ENCODE measurements at places on chromosomes 4 and X.

GRCh38 chrX:151828439-151829080 is 84.1 kb upstream of the MAGEA4 start:
- DNase-seq, result no peak

DNA sequence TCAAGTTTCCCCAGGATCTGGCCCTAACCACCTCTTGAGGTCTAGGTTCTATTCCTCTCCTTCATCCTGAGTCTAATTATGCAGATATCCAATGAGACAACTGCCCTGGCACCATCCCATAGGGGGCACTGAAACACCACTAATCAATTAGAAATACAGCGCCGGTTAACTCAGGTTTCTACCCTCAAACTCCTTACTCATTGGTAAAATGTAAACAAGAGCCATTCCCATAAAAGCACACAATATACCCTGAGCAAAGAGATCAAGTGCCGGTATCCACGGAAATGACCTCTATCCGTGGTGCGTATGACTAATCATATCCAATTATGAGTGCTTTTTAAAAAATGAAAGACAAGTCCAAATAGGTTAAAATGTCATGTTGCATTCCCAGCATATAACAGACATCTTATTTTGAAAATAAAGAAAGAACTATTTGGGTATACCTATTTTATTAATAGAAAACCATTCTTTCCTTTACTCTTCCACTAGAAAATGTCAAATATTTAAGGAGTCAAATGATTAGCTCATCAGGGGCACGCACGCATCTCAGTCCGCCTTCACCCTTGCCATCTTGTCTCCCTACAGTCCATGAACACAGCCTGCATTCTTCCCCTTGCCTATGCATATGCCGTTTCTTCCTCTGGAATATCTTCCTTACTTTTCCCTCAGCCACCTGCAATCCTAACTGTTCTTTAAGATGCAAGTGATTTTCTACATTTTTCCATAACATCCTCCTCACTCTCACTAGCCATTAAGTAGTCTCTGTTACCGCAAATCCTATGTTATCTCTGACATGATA is 141.1 kb downstream of the MAML3 start:
- DNase-seq, result peak; percentile 20

DNA sequence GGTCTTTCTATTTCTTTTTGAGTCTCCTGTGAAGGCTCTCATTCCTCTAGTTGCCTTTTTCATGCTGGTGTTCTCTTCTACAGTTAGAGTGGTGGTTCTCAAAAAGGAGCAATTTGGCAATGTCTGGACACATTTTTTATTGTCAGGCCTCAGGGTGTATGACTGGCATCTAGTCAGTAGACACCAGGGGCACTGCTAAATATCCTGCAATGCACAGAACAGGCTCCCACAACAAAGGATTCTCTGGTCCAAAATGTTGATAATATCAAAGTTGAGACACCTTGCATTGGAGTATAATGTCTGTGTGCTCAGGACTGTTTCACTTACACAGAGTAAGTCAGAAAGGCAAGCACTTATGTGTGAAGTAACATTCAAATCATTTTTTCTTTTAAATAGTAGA is 1360.7 kb downstream of the ADGRL3 start:
- DNase-seq, result no peak

GRCh38 chrX:24215272-24215671 is 65.7 kb downstream of the ZFX start:
- DNase-seq, result no peak

DNA sequence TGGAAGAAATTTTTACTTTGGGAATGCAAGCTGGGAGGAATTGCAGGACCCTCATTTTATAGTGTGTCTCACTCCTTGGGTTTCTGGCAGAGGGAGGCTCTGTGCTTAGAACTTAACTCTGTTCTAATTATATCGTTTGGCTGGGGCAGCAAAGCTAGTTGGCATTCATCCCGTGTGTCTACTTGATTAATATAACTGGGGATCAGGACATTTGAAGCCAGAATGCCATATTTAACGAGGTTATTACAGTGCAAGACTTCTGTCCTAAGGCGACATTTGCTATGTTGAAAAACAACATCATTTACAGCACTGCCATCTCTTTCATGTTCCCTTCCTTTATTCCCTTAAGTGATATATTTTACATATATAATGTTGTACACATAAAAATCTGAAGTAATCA is 179.1 kb upstream of the TBC1D9 start:
- no peak for DNase-seq

- DNase-seq, result no peak
Observed at GRCh38 chr4:150722908-150723362, 141.0 kb downstream of the MAB21L2 start.

- no peak for DNase-seq
Observed at GRCh38 chr4:116839826-116840225, 245.6 kb downstream of the TRAM1L1 start.

GRCh38 chr4:55218041-55218440 is 92.6 kb upstream of the KDR start:
- DNase-seq, result no peak

DNA sequence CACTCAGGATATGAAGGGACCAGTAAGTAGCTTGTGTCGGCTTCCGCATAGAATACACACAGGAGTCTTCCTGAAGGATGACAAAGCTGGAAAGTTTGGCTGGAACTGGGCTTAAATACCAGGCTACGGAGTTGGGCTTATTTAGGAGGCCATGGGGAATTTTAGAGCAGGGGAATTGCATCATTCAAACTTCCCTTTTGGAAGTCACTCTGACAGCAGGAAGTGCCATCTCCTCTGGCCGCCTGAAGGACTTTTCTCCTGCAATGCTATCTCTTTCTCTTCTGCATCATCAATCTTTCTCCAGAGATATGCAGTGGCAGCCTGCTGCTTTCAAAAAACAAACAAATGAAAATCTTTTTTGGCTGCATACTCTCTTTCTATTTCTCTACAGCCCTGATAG is 48.4 kb upstream of the PAK3 start:
- no peak for DNase-seq

DNA sequence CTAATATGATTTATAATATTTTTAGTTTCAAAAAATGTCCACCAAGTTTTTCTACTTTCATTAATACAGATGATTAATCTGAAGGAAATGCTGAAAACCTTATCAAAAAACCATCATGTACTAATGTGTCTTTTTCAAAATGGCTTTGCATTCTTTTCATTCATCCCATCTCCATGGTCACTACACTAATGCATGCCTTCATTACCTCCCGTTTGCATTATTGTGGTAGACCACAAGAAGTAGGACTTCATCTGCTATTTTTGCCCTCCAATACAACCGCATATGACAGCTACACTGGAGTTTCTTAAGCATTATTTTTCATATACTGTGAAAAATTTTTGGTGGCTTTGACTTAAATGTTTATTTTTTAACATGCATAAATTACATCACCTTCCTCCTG is 37.9 kb upstream of the FSTL5 start:
- DNase-seq, result no peak

DNA sequence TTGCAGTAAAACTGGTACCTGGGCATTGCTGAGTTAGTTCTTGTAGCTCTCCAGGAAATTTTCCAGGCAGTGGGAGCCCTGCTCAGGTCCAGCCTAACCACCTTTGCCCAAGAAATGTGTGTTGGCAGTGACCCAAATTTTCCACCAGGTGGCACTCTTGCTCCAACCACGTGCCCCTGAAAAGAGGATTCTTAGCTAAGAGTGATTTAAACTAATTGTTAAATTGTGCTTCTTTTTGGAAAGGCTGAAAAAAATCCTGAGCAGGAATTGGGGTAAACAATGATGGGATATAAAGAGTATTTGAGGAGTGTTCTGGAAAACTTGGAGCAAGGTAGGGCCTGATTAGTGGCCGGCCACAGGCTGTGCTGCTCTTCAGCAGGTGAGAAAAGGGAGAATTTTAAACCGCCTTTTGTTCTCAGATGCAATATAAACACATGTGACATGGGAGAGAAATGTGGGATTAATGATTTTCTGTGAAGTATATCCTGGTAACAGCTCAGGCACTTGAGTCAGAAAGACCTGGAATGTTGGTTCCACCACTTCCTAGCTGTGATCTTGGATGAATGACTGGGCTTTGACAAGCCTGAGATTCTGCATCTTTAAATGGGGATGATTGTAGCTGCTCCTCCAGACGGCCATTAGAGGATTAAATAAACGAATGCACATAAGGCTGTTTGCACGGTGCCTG is 219.6 kb downstream of the PTTG2 start:
- peak; percentile 34 for DNase-seq

DNA sequence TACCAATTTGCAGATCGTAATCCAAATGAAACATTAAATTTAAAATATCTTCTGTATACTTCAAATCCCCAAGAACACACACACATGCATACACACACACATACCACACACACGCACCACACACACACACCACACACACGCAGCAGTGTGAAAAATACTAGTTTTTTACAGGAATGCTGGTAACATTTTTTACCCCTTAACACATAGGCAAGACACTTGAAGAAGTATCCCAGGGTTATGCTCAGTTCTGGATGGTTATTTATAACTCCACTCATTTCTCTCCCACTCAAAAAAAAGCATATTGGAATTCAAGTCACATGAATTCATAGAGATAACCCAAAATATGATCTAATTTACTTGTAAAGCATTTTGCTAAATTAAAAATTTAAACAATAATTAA is 325.5 kb upstream of the SLC7A11 start:
- no peak for DNase-seq

GRCh38 chrX:31563792-31564191 is 492.0 kb upstream of the FTHL17 start:
- DNase-seq, result no peak

DNA sequence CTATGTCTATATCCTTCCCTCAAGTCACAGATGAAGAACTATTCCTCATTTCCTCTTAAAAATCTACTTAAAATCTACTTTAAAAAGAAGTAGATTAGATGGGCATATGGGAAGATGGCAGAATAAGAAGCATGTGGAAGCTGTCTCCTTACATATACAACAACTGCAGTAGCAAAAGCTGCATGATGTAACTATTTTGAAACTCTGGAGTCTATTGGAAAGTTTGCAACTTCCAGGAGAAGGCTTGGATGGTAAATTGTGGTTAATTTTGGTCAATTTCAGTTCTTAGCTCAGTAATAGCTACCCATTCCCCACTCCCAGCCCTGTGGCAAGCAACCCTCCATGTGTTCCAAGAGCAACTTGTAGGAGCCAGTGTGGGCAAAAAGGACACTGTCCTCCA is 36.9 kb downstream of the MORC4 start:
- DNase-seq, result no peak

DNA sequence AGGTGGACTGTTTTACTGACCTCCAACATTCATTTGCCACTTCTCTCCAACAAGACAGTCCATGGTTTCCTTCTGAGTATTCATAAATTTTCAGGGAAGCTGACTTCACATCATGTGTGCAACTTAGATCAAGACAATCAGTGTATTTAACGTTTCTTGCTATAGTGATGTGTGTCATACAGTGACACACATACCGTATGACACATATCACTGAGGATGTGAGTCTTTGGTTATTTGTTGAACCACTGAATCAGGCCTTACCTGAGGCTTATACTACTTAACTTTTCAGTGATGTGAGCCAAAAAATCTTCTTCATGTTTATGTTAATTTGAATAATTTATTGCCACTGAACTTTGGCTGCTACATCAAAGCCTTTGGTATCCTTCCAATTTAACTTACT is 166.8 kb downstream of the BMPR1B start:
- DNase-seq, result no peak

- DNase-seq, result no peak
Observed at GRCh38 chr4:30536231-30536630, 183.9 kb upstream of the PCDH7 start.

DNA sequence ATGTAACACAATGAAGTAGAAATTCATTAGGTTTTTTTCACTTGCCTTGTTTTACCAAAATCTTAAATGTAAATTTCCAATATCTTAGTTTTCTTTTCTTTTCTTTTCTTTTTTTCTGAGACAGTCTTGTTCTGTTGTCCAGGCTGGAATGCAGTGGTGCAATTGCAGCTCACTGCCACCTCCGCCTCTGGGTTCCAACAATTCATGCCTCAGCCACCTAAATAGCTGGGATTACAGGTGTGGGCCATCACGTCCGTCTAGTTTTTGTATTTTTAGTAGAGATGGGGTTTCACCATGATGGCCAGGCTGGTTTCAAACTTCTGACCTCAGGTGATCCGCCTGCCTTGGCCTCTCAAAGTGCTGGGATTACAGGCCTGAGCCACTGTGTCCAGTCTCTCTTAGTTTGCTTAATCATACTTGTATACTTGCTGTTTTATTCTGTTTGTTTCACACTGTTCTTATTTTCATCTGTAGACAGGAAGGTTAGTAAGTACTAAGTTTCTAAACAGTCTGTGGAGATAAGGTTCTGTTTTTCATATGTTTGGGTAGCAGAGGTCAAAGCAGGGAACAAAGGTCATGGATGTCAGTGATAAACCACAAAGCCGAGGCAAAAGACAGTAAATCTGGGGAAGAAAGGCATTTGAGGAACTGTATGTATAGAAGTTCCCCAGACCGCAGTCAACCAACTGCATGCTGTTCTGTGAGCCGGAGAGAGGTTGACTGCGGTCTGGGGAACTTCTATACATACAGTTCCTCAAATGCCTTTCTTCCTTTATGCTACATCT is 129.1 kb downstream of the CBR4 start:
- no peak for DNase-seq

GRCh38 chr4:149409146-149409545 is 406.5 kb downstream of the IQCM start:
- DNase-seq, result no peak

GRCh38 chr4:72663828-72664227 is 94.8 kb upstream of the ADAMTS3 start:
- DNase-seq, result no peak

DNA sequence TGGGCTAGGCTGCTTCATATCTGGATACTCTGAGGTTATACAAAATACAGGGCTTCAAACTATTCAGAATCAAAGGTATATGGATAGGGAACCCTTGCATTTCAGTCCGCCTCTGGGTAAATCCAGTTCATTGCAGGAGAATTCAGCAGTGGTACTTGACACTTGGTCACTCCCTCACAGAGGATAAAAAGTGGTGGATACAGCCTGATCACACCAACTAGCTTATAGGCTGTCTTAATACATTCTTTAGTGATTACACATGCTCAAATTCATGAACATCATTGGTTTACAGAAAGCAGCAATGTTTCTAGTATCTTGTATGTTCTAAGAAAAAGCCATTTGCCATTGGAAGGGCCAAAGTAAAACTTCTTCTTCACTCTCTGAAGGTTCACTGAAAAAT is 104.8 kb upstream of the PDE5A start:
- DNase-seq, result no peak

GRCh38 chr4:79598801-79599200 is 190.8 kb upstream of the GK2 start:
- no peak for DNase-seq

GRCh38 chr4:19930742-19931141 is 321.0 kb upstream of the SLIT2 start:
- DNase-seq, result no peak

DNA sequence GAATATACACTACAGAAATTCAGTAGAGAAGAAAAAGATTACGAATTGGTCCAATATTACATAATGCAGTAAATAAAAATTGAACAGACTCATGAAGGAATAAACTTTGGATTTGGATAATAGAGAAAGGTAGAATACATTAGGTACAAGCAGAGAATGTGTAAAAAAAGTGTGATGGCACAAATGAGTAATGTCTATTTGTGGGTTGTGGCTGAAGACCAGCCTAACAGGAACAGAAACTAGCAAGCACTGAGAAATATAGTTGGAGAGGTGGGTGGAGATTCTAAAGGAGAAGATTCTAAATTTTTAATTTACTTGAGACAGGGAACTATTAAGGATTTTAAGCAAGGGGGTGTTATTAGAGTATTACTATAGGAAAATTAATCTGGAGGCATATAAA is 15.2 kb upstream of the CLOCK start:
- DNase-seq, result no peak

All from activated CD4-positive, CD25-positive, alpha-beta regulatory T cell (primary cell).